SJSA1 (cell line): ENCODE measurements at places on chromosomes 1 and 21.

GRCh38 chr1:169271098-169271497, 96.5 kb downstream of the NME7 start:
- no peak for DNase-seq

GRCh38 chr1:40140211-40140973, 20.8 kb upstream of the RLF start:
- no peak for DNase-seq

DNA sequence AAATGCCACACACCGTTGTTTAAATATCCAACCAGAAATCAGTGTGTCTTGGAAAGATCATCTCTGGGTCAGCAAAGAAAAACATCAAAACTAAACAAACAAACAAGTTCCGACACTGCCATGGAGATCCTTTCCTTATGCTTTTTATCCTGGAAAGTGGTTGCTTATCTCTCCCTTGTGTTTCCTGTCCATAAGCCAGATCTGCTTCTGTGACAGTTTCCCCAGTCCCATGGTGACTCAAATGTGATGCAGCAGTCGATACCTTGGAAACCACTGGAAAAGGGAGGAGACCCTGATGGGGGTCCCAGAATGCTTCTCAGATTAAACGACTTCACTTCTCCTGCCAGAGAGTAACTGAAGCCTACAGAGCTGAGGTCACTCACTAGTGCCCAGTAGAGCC, 94.7 kb downstream of the DMRTA2 start:
- DNase-seq, result no peak

GRCh38 chr1:84795966-84796600, 96.9 kb downstream of the LPAR3 start:
- DNase-seq, result no peak

DNA sequence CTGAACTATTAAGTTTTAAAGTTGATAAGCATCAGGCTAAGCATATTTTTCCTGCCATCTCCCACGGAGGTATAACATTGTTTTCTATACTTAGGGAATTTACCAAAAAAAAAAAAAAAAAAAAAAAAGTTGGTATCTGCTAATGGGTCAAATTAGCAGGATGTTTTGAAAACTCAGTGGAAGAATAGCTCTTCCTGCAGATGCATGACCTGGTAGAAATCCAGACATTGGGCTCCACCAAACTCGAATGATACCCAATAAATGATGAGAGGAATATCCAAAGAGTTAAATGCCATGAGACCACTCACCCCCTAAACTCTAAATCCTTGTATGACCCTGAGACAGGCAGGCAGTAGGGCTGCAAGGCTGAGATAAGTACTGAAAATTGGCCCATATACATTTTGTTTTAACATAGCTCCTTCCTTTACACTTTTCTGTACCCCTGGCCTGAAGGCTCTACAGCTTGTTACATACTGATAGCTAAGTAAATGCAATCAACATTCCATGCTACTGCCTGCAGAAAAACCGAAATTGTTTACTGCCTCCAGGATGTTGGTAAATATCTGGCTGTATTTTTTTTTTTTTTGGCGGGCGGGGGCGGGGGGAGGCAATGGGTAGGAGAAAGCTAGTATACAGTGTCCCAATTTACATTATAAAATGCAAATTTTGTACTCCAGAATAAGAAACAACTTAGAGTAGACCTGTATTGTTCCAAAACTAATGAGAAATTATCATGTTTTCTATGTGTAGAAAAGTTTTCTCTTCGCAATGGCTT, 57.6 kb downstream of the NFIA start:
- no peak for DNase-seq

- no peak for DNase-seq
Measured at GRCh38 chr1:222124602-222125001, 382.7 kb upstream of the DUSP10 start.

DNA sequence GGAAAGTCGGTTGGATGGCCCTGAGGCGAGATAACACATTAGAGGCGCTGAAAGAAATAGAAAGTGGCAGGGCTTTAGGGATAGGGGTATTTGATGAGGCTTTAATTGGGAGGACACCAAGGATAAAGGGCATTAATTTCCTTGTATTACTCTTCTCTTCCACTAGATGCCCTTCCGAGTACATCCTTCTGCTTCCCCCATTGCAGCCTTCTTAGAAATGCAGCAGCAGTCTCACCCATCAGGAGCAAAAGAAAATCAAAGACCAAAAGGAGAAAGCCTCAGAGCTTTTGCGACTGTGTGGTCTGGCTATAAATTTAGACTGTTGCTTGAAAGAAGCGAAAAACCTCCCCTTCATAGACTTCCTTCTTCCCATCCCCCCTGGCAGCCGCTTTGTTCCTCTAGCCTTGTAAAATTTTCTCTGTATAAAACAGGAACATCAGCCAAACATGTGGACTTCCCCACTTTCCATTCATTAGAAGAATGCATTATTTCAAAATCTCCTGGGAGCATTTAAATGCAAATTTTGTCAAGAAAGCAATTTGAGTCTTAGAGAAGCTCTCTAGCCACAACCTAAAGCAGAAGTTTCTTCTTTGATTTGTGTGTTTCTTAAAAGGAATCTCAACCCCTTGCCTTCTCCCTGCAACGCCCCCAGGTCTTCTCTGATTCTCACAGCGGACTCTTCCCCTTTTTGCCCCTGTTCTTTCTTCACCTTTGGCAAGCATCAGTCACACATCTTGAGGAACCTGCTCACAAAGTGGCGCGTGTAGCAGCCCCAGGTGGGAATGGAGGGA, 76.6 kb downstream of the NDUFS5 start:
- DNase-seq, result peak; percentile 92

GRCh38 chr1:240829487-240829886, 217.5 kb upstream of the GREM2 start:
- no peak for DNase-seq

GRCh38 chr1:197312163-197312562, 44.1 kb downstream of the CRB1 start:
- no peak for DNase-seq

GRCh38 chr1:50980505-50980904, 10.5 kb downstream of the CDKN2C start:
- DNase-seq, result no peak

DNA sequence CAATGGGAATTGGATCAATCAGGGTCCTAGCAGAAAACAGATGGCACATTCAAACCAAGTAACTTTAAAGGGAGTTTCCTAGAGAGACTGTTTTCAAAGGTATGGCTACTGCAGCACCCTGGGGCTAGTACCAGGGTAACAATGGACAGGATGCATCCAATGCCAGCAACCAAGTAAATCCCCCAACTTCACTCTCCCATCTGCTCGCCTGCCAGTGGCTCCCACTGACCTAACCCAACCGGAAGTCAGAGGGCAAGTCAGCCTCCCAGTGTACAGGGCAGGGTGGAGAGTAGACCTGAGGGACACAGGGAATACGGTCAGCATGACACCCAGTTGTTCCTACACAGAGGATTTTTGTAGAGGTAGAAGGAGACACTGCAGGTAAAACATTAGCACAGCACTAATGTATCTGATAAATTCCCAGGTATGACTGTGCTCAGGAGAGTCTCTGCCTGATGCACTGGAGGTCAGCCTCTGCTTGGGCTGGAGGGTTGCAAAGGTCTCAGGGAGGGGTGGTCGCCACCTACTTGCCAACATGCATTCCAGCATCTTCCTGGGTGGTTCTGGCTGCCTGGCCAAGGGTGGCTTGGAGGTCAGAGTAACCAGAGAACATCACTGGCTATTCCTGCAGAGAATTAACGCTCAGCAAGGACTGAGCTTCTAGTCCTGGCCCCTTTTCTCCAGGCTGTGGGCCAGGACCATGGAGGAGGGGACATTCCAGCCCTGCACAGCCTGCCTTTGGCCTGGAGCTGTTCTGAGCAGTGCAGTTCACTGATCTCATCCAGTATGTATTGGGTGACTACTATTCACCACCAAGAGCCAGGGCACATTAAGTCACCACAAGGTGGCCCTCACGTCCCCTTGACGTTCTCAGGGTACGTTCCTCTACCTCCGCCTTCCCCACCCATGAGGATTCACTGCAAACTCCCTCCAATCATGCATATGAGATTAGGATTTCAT, 5.1 kb upstream of the GJA4 start:
- no peak for DNase-seq

DNA sequence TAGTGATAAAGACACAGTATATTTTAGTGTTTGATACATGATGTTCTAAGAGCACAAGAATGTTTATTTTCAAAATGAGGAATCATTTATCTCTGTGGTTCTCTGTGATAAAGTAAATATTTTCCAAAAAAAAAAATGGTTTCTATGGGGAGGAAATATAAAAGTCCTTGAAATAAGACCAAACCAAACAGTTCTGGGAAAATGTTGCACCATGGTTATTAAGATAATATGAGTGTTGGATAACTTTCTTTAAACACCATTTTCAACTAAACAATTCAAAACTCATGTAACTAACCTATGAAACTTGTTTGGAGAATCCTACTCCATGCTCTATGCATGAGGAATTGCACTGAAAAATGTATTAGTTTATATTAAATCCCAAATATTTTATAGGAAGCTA, 184.6 kb downstream of the KCNT2 start:
- no peak for DNase-seq

DNA sequence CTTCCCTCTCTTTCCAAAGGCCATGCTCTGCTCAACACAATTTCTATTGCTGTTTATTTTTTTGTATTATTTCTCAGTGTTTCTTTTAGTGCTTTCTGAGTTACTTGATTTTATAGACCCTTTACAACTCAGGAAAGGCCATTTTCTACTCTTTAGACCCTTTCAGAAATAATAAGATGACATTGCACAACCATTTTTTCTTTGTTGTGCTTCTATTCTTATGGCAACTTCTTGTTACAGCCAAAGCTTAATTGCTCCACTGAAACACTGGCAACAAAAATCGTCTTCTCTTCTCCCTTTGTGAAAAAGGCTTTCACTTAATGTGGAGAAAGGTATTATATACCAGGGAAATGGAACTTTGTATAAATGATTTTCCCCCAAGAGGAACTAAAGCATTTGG, 39.0 kb upstream of the SAMSN1 start:
- DNase-seq, result no peak

DNA sequence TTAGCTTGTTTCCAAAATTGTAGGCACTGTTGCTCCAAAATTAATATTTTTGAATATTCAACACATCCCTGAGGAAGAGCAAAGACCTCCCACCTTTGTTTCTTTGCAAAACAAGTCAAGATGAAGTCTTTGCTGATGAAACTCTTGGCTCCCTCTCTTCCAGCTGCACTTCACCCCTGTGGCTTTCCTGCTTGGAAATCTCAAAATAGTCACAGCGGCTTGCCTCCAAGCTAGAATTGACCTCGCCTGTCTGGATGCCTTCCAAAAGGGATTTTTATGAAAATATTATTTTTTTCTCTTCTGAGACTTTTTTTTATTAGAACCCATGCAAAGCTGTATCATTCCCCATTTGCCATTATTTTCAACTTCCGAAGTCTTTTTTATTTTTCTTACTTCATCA, 71.1 kb upstream of the MROH9 start:
- DNase-seq, result no peak

GRCh38 chr1:2242814-2243725, 15.0 kb downstream of the SKI start:
- DNase-seq, result no peak

DNA sequence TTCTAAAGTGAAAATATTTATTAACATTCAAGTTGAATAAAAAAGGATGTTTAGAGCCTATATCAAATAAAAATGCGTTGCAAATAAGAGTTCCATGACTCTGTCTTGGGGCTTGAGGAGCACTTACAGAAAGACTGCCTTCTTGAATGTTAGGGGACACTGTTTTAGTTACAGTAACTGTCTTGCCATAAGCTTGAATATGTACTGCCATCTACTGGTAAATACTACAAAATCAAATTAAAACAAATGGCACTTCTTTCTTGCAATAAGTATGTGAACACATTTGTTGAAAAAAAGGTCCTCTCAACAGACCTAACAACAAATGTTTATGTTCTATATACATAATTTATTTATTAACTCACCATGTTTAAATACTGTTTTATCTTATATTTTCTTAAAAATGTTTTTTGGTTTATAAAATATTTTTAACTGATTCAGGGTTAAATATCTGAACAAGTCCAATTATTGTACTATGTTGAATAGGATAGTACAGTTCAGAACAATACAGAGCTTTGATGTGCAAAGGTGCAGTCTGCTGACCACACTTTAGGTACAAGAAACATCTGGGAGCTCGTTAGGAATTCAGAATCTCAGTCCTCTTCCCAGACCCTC, 199.5 kb downstream of the LRRIQ3 start:
- DNase-seq, result peak; percentile 1

DNA sequence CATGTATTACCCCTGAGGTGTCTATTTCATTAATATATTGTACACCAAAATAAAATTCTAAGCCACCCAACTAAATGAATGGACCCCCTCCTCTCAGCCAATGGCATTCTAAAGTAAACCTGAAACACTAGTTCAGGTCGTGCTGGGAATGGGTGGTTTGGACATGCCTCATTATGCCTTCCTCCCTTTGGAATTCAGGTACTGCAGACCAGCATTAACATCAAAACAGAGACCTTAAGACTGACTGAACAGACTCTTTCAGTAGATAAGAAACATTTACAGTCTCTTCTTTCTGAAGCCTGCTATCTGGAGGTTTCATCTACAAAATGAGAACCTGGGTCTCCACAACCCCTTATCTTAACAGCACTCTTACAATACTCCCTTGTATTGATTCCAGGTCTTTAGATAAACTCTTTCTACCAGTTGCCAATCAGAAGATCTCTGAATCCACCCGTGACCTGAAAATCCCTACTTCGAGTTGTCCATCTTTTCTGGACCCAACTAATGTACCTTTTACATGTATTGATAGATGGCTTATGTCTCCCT, 93.6 kb downstream of the PKN2 start:
- no peak for DNase-seq

DNA sequence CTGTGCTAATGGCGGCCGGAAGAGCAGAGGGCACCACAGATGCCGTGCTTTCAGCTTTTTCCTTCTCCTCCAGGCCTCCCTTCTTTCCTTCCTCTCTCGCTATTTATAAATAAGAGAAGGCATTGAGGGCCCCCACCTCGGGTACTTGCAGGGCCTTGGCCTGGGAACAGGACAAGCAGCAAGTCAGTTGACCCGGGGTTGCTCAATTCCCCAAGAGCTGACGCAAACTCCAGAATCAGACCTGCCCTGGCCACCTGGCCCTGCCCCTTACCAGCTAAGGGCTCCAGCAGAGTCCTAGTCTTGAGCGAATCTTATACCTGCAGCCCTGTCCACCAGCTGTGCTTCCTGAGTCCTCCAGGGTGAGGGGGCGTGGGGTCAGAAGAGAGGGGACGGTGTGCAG, 13.5 kb downstream of the TNFRSF1B start:
- no peak for DNase-seq

DNA sequence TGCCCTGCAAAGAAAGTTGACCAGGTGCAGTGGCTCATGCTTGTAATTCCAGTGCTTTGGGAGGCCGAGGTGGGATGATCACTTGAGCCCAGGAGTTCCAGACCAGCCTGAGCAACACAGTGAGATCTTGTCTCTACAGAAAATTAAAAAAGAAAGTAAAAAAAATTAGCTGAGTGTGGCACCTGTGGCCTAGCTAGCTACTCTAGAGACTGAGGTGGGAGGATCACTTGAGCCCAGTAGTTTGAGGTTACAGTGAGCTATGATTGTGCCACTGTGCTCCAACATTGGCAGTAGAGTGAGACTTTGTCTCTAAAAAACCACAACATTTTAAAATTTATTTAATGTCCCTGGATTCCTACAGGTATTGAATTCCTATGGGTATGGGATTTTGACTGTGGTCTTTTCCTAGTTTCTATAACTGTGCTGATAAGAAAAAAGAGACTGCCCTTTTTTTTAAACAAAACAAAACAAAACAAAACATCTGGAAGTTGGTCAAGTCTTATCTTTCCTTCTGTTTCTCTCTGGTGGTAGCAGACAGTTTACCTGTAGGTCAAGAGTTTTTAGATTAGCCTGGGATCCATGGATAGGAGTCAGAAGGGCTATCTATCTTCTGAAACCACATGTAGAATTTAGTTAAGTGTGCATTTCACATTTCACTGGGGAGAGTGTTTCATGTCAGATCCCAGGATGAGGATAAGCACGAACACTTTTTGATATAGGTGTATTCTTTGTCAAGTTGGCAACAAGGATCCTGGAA, 18.8 kb downstream of the UCK2 start:
- DNase-seq, result no peak
